ENCODE measurements at places on chromosomes 2 and 18.

- DNase-seq, result no peak
These were observed 604.8 kb downstream of the CPS1 start for GRCh38 chr2:211161236-211161635.

- no peak for DNase-seq
These were observed 42.7 kb upstream of the ZFP36L2 start for GRCh38 chr2:43269074-43269572.

DNA sequence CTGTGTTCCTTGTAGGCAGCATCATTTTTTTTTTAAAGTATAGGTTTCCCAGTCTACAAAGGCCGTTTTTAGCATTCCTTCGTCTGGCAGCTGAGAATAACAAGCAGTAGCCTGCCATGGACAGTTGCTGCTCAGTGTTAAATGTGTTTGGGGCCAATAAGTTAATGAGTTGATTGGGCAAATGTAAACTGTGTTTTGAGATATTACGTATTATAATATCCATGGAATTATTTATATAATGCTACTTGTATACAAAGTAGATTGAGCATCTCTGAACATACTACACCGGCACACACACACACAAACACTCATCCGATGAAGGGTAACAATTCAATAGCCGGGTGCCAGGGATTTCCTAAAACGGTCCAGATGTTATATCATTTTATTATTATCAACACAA, 97.2 kb downstream of the IRS1 start:
- DNase-seq, result no peak

GRCh38 chr2:219495531-219496122, 3.1 kb upstream of the GMPPA start:
- DNase-seq, result no peak

- DNase-seq, result no peak
These were observed 89.6 kb downstream of the MCFD2 start for GRCh38 chr2:46825939-46826568.

DNA sequence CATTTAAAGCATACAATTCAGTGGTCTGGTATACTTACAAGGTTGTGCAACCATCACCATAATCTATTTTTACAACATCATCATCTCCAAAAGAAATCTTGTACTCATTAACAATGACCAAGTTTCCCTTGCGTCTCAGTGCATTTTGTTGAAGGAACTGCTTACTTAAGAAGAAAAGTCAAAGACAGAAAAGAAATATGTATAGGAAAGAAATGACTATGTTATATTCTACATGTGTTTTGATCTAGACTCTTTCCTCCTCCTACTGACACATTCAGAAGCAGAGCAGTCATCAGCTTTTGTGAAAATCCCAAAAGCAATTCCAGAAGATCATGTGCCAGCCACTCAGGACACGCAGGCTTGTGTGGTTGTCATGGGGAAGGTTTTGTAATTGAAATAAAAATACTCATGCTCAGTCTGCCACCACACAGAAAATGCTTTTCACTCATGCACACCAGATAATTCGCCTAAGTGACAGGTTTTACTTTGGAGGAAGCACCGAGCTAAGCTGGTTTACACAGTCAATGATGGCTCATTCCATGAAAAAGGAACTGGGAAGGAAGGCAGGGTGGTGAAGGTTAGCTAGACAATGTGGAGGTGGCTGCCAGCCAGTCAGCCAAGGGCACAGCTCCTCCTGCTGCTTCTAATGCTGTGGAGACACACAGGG, 158.5 kb upstream of the REV1 start:
- DNase-seq, result no peak

- DNase-seq, result no peak
These were observed 33.3 kb downstream of the NDUFA10 start for GRCh38 chr2:239991689-239992314.

- DNase-seq, result no peak
These were observed 153.6 kb upstream of the DSEL start for GRCh38 chr18:67670024-67670543.

DNA sequence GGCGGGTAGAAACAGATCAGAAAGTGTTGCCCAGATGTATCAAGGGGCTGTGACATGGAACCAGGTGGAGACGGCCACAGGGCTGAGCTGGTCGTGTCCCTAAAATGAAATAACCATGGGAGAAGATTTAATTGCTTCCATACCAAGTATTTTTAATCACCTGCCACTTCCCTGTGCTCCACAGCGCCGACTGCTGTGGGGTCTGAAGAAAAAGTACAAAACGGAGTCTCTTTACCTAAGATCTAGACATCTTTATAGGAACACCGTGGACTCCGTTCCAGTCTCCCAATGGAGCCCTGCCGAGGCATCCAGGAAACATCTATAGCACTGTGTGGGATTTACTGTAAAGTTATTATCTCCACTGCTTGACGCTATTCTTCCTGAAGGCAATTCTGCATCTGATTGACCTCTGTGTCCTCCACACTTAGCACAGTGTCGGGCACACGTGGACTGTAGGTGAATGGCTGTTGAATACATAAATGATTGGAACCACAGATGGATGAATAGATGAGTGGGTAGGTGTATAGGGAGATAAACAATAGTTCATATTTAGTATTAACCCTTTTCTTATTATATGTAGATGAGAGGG, 21.6 kb upstream of the GYPC start:
- DNase-seq, result peak; percentile 39

- DNase-seq, result no peak
These were observed 28.9 kb downstream of the ZNF532 start for GRCh38 chr18:58893388-58894099.

DNA sequence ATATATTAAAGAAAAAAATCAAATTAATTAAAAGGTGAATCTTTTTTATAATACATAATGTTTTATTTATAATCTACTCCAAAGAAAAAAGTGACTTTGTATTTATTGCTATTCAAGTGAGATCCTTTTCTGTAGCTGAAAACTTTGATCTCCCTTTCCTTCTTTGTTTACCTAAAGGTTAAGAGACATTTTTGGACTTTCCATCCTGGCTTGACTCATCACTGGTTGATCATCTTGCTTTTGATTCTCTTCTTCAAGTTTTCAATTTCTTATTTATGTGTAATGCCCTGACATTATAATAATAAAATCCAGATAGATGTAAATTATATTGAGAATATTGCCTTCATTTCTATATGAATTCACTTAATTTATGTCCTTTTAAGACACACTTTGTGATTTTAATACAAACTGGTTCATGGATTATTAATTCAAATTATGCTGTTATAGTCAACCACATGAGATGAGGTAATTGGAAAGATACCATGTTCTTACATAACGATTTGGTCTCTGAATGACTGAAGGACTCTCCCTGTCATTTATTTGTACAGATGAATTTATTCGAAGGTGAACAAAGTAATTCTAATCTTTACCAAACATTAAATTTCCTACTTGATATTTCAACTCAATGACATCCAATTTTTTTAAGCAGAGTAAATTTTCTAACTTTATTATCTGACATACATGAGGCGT, 184.4 kb downstream of the TGIF1 start:
- no peak for DNase-seq

DNA sequence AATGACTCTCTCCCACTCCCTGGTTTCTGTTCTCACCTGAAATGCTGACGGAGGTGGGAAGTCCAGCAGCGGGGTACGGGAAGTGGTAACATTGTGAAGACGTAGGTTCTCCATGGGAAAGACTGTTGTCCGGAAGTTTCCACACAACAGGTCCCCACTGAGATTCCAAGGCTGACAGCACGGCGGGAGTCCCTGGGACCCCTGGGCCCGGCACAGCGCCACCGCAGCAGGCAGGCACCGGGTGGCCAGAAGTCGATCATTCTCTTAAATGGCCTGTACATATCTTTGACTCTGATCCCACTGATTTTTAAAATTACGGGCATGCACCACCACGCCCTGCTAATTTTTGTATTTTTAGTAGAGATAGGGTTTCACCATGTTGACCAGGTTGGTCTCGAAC, 201.0 kb upstream of the SALL3 start:
- DNase-seq, result no peak

DNA sequence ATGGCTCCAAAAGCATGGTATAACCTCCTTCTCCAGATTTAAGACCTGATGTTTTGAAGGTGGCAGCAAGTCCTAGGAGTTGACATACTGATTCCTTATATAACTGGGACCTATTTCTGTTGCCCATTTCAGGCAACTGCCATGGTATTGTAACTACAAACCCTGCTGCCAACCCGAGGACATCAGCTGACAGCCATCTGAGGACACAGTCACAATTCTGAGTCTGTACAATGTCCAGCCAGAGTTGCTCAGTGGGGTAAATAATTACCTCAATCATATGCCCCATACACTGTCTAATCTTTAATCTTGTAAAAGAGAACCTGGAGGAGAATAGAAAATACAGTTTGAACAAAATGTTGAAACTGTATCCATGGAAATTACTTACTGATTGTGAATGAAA, 8.7 kb upstream of the GAREM2 start:
- DNase-seq, result no peak

- DNase-seq, result no peak
These were observed 81.7 kb downstream of the COL4A4 start for GRCh38 chr2:227082286-227082685.

- DNase-seq, result no peak
These were observed 379.1 kb downstream of the MEIS1 start for GRCh38 chr2:66813976-66814375.

- no peak for DNase-seq
These were observed 104.5 kb downstream of the TDRD15 start for GRCh38 chr2:21228041-21228895.

DNA sequence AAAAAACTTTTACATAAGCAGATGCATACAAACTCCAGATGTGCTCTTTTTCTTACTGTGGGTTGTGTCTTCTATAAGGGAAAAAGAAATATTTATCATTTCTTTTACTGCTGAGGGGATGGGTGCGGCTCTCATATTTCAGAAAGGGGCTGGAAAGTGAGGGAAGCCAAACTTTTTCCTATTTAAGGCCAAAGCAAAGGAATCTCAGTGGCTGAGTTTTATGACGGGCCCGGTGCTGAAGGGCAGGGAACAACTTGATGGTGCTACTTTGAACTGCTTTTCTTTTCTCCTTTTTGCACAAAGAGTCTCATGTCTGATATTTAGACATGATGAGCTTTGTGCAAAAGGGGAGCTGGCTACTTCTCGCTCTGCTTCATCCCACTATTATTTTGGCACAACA, at the start of gene COL3A1:
Gene COL3A1 (plus strand): TSS at position 210 of the 400 bp plus-strand sequence. CDS start 117 bp downstream, at position 327.
- no peak for DNase-seq

- DNase-seq, result no peak
These were observed 125.6 kb downstream of the GRB14 start for GRCh38 chr2:164495491-164496223.

GRCh38 chr2:35978218-35978617, 377.4 kb upstream of the CRIM1 start:
- no peak for DNase-seq

DNA sequence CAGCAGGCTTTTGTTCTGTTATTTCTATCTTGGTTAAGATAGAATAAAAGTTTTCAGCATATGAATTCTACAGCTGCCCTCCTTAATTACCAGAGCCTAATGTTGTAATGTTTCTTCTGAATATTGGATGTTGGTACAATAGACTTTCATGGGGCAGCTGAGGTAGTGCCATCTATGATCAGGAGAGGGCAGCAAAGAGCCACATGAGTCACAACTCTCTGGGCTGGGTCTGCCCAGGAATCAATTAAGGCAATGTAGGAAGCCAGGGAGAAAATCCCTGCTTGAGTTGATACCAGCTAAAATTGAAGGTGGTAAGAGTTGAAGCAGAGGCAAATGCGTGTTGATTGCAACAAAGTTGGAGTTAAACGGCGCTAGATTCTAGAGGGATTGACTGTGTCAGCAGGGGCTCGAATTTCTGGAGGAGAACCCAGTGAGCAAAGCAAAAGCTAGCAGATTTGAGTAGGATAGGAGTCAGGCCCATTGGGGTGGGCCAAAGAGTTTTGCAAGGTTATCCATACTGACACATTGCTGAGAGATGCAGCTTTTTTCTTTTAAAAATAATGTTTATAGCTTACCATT, 10.6 kb upstream of the MC5R start:
- peak; percentile 3 for DNase-seq

Data from T-cell (primary cell).